ENCODE measurements at places on chromosomes 4 and X.

- no peak for DNase-seq
Observed at GRCh38 chrX:21946925-21947641, 6.6 kb downstream of the SMS start.

DNA sequence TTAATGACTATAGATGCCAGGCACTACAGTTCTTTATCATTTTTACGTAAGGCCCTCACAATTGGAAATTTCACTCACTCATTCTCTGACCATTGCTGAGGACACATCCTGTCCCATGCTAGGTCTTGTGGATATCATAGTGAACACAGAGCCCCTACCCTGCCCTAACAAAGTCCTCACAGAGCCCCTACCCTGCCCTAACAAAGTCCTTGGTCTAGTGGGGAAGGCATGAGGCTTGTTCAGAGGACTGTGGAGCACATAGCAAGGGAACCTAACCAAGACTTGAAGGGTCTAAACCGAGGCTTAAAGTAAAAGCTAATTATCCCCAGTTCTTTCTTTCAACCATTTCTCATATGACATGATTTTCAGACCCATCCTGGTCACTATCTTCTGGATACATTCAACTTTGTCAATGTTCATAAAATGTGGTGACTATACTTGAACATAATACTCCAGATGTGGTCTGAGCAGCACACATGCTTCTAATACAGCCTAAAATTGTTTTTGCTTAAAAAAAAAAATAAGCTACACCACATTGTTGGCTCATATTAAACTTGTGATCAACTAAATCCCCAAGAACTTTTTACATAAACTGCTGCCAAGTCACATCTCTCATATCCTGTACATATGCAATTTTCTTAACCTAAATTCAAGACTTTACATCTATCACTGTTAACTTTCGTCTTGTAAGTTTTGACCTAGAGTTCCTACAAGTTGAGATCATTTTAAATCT is 77.0 kb downstream of the GPC3 start:
- no peak for DNase-seq

GRCh38 chr4:116664198-116664597 is 421.2 kb downstream of the TRAM1L1 start:
- DNase-seq: no peak

GRCh38 chr4:115883847-115884246 is 770.4 kb upstream of the NDST4 start:
- DNase-seq: no peak

GRCh38 chr4:130368668-130369067 is 1272.7 kb downstream of the C4orf33 start:
- no peak for DNase-seq

GRCh38 chrX:39536211-39536610 is 561.5 kb downstream of the BCOR start:
- no peak for DNase-seq

- DNase-seq: no peak
Observed at GRCh38 chrX:105872941-105873340, 50.6 kb downstream of the NRK start.
